G401 (cell line): ENCODE measurements at places on chromosomes 1 and 21. TPM values are rescaled to one million over a fixed set of nuclear protein-coding genes. Genes with fewer than 3 reads are reported as not detected.

Gene DAB1
- total RNA-seq: not detected in 2 replicates

Gene AADACL3
- total RNA-seq: not detected in 2 replicates

Gene SPAG17
- total RNA-seq: 11.0 and 11.2 TPM in 2 replicates

GRCh38 chr1:230255116-230255515 lies 171.0 kb downstream of the PGBD5 start:
- no peak for DNase-seq

GRCh38 chr1:226681652-226682493 lies 57.2 kb downstream of the ITPKB start:
- peak; percentile 55 for DNase-seq

DNA sequence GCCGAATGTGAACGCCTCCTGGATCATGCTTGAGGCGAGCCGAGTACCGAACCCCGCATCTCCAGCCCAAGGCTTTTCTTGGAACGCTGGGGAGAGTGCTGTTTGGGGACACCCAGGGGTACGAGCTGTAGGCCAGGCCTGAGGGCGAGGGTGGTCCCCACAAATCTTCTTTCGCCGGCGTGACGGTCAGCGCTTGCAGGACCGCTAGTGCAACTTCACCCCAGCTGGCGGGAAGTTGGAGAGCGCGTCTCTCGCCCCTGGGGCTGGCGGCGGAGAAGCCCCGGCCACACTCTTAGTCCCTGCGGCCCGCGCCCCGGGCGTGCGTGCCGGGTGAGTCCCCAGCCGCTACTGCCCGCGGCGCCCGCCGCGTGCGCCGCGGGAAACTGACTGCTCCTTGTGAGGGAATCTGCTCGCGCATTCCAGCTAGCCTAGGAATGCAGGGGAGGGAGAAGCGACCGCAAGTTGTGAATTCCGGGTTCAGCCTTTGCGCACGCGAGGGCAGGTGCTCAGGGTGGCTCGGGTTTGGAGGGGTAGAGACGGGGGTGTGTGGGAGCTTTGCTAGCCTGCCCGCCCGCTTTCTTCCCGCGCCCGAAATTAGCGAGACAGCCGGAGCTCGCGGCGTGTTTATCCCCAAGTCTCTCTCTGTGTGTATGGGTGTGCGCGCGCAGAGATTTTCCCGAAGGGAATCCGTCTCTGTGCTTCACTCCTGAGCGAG lies 884 bp downstream of the LHX4 start:
- peak; percentile 36 for DNase-seq

Gene MRTO4
- 100 and 101 TPM in 2 replicates for total RNA-seq

GRCh38 chr1:95503278-95504030 lies 269.4 kb downstream of the RWDD3 start:
- no peak for DNase-seq

DNA sequence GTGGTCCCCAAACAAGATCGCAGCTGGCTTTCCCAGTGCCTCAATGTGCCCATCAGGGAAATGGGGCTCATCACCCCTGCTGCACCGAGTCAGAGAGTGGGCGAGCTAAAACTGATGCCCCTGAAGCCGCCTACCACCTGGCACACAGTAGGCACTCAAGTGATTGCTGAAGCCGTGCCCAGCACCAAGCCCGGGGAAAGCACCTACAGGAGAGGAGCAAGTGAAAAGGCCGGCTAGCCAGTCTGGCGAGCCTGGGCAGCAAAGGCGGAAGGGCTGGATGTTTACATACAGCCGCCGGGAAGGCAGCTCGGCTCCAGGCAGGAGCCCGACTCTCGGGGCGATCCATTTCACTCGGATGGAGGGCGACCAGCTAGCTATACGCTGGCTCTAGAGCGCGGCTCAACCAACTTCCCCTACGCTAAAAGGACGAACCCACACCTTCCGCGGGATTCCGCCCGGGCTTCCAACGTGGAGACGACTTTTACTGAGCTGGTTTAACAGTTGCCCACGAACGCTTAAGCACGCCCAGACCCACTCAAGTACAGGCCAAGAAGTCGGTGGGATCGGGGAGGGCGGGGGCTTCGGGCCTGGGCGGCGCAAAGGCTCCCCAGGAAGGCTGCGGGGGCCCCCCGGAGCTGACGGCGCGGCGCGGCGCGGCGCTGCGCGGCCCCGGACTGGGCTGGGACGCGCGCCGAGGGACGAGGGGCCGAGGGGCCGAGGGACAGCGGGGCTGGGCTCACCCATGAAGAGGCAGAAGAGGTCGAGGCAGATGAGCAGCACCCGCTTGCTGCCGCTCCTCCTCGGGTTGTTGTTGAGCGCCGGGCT lies 1.0 kb downstream of the PLPP3 start:
- DNase-seq: no peak

DNA sequence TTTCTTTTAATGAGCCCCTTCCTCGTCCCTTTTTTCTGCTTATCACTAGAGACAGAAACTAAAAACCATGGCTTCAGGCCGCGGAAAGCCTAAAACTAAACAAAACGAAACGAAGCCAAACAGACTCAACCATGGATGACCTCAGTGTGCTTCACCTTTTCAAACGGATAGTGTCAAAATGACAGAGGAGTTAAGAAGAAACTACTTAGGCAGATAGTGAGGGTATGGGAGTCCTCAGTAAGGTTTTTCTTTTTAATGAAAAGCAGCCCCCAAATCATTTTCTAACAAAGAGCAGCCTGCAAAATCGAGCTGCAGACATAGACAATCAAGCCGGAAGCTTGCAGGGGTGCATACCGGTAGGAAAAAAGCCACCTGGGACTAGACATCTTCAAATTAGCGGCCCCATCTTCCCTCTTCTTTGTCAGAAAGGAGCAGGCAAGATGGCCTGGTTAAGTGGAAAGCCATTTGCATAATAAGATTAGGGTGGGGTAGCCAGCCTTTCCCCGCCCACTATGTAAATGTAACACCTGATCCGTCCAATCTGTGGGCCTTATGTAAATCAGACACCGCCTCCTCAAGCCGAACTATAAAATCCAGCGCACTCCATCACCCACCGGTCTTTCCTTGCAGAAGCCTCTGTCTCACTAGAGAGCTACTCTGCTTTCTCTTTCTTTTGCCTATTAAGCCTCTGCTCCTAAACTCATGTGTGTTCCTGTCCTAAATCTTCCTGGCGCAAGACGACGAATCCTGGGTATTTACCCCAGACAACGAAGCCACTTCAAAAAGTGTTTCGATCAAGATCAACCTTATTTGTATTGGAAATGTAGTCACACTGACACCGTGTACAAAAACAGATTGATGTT lies 6.2 kb upstream of the ERO1B start:
- no peak for DNase-seq

Gene FAM229A
- 0.20 and 0.31 TPM in 2 replicates for total RNA-seq
